ENCODE measurements at places on chromosomes 5 and 9. TPM values are rescaled to one million over a fixed set of nuclear protein-coding genes. Genes with fewer than 3 reads are reported as not detected.

Gene LCN15
- 0.95 TPM for polyA plus RNA-seq

Gene OTP
- not detected for polyA plus RNA-seq

Gene CCNO
- polyA plus RNA-seq, result 0.20 TPM

Gene OR13C5
- not detected for polyA plus RNA-seq

Gene IGFBPL1
- 1.5 TPM for polyA plus RNA-seq

Gene GNAQ
- 24.6 TPM for polyA plus RNA-seq

Gene OR5C1
- polyA plus RNA-seq, result not detected

Gene LMNB1
- 48.2 TPM for polyA plus RNA-seq

Gene SMAD5
- polyA plus RNA-seq, result 53.2 TPM

Gene CMYA5
- 225 TPM for polyA plus RNA-seq

Gene PDE4D
- polyA plus RNA-seq, result 39.1 TPM

Gene DNAJC18
- polyA plus RNA-seq, result 27.9 TPM

Gene PCDHA3
- polyA plus RNA-seq, result 0.26 TPM

Gene IL5
- polyA plus RNA-seq, result not detected

Gene THBS4
- polyA plus RNA-seq, result 434 TPM

Gene ADAMTS12
- 18.5 TPM for polyA plus RNA-seq

Gene CARD9
- polyA plus RNA-seq, result 1.2 TPM

Gene FNIP1
- polyA plus RNA-seq, result 17.4 TPM

Gene SH3GL2
- 0.12 TPM for polyA plus RNA-seq

Measured in muscle of back (tissue), 13 donors.